NB4 (cell line): ENCODE measurements at places on chromosomes 16 and 17.

DNA sequence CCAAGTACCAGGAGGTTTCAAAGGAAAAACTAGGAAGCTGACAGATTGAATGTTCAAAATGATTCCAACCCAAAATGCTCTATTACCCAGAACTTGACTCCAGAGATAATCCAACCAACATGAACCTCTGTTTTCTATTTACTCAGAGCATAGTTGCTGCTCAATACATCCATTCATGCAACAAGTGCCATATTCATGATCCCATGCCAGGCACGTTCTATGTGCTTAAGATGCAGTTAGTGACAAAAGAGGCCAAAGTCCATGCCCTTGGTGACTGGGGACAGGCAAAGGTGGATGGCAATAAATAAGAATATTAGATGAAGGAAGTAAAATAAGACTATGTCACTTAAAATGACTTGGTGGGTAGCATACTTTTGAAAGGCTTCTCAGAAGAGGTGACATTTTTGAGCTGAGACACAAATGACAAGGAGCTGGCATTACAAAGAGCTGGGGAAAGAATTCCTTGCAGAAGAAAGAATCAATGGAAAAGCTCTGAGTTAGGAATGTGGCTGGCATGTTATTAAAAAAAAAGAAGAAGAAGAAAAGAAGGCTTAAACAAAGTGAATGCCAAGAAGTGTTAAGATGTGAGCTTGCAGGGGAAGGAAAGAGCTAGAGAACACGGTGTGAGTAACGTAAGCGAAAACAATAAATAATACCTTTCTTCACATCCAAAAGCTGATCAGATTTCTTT, 34.5 kb downstream of the TOX3 start:
- no peak for DNase-seq

GRCh38 chr16:4190712-4191333, 51.1 kb downstream of the SRL start:
- DNase-seq: no peak

DNA sequence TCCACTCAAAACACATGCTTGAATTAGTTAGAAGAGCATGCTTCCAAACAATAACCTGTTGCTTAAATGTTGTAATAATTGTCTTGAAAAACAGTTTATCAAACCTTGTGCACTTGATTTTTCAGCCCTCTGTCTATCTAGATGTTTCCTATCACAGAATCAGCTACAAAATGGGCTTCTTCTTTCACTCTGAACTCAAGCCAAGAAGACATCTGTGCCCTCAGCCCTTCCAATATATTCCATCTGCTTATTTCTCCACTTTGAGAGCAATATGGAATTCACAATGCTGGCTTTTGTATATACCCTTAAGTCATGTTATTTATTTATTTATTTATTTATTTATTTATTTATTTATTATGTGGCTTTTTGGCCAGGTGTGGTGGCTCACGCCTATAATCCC, 234.2 kb downstream of the TOX3 start:
- DNase-seq: no peak

GRCh38 chr17:75764711-75765421, at the start of gene GALK1:
Gene GALK1 (minus strand): TSS chr17:75765192. CDS start chr17:75765136, 56 bp downstream.
- DNase-seq: peak; percentile 86

GRCh38 chr16:68275611-68276191, 11.4 kb downstream of the SLC7A6 start:
- DNase-seq: peak; percentile 64

GRCh38 chr17:55842405-55843158, 91.7 kb downstream of the PCTP start:
- DNase-seq: no peak

DNA sequence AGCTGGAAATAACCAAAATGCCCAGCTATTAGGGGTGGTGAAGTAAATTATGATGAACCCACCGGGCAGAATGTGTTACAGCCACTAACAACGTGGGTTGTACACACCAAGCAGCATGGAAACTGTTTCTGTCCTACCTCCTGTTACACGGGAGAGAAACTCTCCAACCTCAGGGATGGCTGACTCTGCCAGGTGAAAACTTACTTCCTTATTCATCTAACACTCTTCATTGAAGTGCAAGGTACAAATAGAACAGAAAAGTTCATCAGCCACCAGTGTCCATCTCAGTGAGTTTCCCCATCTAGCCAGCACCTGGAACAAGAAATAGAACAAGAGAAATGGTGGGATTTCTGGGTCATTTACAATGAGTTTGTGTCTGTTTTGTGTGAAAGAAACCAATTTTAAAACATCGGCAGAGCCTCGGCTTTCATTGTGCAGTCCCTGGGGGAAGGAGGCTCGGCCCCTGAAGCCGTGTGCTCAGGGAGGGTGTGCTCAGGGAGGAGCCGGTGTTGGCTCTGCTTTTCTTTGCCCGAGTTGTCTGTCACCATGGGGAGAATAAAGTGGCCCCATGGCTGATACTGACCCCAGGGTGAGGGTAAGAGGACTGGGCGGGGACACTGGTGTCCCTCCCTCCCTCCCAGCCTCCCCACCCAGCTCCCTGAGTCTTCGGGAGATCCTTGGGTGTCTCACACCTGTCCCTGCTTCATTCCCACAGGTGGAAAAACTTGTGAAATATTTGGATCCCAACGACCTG, 39.8 kb downstream of the RAB11FIP4 start:
- DNase-seq: peak; percentile 34

DNA sequence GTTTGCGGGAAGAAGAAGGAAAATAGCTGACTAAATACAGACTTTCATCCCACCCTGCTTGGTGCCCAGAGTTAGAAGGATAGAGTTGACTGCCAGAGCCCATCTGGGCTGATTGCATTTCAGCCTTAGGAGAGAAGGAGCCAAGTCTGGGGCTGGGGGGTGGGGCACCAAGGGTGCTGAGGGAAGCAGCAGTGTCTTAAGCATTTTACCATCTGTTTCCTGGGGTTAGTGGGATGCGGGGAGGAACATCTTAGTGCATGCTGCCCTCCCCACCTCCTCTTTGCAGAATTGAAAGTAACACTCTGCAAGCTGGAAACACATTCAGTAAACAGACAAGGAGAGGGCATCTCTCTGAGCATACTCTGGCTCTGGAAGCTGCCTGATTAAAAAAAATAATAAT, 1.5 kb upstream of the ARL5C start:
- peak; percentile 98 for DNase-seq

DNA sequence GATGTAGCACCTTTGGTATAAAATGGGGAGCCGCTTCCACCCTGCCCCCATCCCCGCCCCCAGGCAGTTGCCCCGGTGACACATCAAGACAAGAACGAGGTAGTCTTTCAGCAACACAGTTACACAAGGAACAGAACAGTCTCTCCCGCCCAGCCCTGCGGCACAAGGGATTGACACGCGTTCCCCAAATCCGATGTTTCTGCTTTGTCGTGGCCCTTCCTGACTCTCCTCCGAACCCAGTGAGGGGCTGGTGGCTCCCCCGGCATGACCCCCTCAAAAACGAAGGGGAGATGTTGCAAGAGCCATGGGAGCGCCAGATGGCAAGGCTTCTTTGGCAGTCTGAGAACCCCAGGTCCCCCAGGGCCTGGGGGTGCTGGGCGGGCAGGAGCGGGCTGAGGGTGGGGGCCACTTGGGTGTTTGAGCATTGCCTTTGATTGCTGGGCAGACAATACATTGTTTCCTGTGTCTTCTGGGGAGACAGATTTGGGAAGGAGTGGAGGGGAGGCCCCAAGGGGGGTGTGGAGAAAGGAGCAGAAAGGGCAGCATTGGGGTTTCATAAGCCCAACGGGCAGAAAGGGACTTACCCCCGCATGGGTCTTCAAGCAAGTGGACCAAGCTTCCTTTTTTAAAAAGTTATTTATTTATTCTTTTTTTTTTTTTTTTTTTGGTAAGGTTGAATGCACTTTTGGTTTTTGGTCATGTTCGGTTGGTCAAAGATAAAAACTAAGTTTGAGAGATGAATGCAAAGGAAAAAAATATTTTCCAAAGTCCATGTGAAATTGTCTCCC, 16.6 kb downstream of the COL1A1 start:
- peak; percentile 74 for DNase-seq

DNA sequence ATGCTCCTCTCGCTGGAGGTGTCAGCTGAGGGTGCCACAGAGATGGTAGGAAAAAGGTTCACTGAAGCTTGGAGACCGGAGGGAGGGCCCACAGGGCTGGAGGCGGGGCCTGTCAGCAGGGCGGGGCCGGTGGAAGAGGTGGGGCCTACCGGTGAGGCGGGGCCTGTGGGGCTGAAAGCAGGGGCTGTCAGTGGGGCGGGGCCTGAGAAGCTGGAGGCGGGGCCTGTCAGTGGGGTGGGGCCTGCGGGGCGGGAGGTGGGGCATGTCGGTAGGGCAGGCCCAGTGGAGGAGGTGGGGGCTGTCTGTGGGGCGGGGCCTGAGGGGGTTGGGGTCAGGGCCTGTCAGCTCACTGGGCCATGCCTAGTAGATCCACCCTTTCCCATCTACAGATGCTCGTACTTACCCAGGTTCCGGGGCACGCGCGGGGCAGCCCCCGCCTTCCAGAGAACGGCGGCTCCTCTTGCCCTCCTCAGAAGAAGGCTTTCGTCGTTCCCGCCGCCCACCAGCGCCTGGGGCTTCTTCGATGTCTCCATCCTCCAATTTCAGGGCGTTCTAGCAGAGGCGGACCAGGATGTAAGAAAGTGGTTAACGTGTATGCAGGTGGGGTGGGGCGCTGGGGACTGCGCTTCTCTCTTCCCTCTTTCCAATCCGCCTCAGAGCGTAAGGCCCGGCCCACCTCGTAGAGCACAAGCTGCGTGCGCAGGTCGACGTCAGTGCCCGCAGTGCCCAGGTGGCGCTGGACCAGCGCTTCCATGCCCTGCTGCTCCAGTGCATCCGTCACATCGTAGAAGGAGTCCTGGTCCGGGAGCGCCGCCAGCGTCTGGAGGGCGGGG, 9.8 kb downstream of the TMEM208 start:
- peak; percentile 71 for DNase-seq

DNA sequence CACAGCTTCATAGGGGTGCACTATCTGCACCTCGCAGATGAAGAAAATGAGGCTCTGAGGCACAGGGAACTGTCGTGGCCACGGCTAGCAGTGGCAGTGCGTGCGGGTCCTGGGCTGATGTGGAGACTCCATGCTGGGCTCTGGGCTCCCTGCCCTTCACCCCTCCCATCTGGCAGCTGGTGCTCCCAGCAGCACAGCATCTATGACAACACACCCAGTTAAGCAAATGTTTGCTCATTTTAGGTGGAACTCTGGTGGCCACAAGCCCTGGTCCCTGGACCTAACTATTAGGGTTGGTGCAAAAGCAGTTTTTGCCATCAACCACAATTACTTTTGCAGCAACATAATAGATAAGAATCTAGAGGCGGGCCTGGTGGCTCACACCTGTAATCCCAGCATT, 30.9 kb downstream of the IFT140 start:
- no peak for DNase-seq

- DNase-seq: peak; percentile 2
Observed at GRCh38 chr16:13148836-13149235, 247.4 kb downstream of the SHISA9 start.

DNA sequence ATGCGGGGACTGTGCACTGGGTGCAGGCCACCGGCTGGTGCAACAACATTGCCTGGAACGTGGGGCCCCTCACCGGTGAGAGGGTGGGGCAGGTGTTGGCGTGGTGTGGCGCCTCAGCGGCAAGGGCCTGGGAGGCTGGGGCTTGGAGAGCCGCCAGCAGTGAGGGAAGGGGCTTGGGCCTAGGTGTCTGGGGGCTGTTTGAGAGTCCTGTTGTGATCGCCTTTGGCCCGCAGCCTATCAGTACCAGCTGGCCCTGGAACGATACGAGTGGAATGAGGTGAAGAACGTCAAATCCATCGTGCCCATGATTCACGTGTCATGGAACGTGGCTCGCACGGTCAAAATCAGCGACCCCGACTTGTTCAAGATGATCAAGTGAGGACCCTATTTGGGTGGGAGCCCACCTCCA, 2.6 kb upstream of the TMEM88 start:
- DNase-seq: no peak

GRCh38 chr17:60327901-60328273, 64.0 kb downstream of the USP32 start:
- DNase-seq: no peak

GRCh38 chr17:16353317-16354174, at the start of gene CENPV:
Gene CENPV (minus strand): TSS chr17:16353469. CDS start chr17:16353436, 33 bp downstream.
- DNase-seq: peak; percentile 75

GRCh38 chr17:76371656-76372628, 12.5 kb upstream of the SPHK1 start:
- no peak for DNase-seq

DNA sequence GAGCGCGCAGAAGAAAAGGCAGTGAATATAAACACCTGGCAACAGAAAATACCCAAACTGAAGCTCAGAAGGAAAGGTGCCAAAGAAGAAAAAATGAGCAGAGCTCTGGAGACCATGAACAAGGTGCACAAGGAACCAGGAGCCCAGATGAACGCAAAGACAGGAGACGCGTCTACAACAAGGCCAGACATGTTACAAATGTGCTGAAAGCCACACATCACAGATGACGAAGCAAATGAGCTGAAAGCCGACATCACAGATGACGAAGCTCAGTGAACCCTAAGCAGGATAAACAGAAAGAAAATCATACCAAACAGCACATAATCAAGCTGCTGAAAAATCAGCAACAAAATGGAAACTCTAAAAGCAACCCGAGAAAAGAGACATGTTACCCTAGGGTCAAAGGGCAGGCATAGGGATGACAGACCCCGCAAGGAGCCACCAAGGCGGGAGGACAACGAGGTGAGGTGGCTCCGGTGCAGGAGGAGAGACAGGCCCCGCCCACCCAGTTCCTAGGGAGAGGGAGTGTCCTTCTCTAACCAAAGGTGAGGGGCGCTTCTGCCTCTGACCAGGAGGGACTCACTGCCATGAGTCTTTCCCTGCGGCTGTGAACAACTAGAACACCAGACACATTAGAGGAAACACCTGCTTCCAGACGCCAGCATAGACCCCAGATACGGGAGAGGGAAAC, 39.1 kb downstream of the CCDC57 start:
- DNase-seq: no peak

DNA sequence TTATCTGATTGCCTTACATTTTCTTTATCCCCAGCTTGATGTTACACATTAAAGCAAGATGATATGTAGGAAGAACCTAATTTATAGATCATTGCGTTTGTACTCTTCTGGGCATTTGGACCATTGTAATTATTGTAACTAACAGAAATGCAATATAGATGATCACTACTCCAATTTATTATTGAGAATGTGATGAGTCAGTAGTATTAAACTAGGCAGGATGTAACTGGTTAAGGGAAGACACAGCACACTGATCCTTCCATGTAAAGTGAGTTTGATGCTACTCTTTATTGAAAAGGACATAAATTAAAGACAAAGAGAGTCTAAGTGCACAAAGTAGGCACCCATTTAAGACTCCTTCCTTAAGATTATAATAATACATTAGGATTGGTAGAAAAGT, 223.8 kb downstream of the KIF2B start:
- DNase-seq: no peak

- DNase-seq: no peak
Observed at GRCh38 chr17:79811868-79812352, 15.0 kb upstream of the CBX8 start.

- DNase-seq: no peak
Observed at GRCh38 chr16:17998550-17998949, 338.0 kb downstream of the NPIPA8 start.

GRCh38 chr16:74601126-74601871, 5.6 kb downstream of the GLG1 start:
- DNase-seq: peak; percentile 71

DNA sequence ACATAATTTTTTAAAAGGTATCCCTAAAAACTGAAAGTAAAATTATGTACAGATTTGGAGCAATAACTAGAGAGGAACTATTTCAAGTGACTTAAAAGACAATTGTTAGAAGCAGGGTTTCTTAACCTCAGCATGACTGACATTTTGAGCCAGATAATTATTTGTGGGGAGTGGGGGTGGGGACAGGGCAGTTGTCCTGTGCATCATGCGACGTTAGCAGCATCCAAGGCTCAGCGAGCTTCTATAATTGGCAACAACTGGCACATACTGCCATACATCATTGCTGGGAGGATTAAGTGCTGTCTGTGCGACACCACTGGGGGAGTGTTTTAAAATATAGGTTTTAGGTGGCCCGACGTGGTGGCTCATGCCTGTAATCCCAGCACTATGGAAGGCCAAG, 27.1 kb downstream of the GABARAPL2 start:
- DNase-seq: no peak
